ENCODE measurements at places on chromosomes 2 and 18. TPM values are rescaled to one million over a fixed set of nuclear protein-coding genes. Genes with fewer than 3 reads are reported as not detected.

The CBLN2 gene
- not detected for total RNA-seq

The TET3 gene
- 1.7 TPM for total RNA-seq

The OSR1 gene
- 6.7 TPM for total RNA-seq

The LRRC30 gene
- total RNA-seq, result 1.5 TPM

The NGEF gene
- total RNA-seq, result not detected

The MLPH gene
- total RNA-seq, result 0.91 TPM

The SERPINB8 gene
- total RNA-seq, result 0.84 TPM

The OSBPL1A gene
- total RNA-seq, result 63.5 TPM

The MSGN1 gene
- total RNA-seq, result not detected

The VWA3B gene
- not detected for total RNA-seq

The CABYR gene
- not detected for total RNA-seq

The FEV gene
- total RNA-seq, result not detected

The SIX3 gene
- total RNA-seq, result 0.20 TPM

The PRLH gene
- total RNA-seq, result not detected

The ZNF516 gene
- 20.3 TPM for total RNA-seq
